ENCODE measurements at places on chromosomes 2 and 18.

DNA sequence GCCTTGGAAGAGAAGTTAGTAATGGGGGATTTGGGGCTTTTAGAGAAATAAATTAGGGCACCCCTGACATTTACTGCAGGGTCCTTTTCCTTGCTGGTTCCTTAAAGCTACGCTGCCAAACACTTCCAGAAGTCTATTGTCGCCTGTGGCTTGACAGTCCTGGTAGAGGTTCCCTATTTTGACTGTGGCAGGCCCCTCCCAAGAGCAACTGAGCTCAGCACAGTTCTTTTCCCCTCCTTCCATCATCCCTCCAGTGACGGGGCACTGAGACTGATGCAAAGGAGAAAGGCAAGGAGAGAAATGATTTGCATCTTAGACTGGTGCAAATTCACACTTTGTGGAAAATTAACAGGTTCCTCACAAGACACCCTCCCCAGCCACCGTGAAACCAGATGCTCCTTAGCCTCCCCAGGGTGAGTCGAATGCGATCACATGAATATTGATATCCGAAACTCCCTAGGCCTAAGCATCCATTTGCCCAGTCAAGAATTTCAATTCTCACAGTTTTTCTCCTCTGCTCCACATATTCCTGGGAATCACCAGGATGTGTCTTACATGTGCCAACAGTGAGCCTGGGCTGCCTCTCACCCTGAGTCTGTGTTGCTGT lies 45.4 kb downstream of the RABL2A start:
- DNase-seq: no peak

GRCh38 chr2:23589220-23589647 lies 204.3 kb downstream of the KLHL29 start:
- no peak for DNase-seq

DNA sequence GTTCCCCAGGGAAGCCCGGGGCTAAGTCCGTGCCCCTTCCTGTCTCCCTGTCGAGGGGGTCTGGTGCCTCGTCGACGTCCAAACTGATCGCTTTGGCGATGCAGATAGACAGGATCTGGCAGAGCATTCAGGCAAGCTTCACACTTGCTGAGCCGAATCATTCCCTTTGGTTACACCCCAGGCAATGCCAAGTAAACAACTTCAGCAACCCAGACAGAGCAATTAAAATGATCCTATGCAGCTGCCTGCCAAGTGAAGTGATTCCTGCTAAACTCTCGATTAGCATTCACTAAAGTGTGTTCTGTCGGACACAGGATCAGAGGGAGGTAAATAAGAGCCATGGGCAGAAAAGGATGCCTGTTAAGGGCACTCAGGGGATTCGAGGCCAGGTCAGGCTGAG lies 108.2 kb upstream of the RAB12 start:
- DNase-seq: no peak

DNA sequence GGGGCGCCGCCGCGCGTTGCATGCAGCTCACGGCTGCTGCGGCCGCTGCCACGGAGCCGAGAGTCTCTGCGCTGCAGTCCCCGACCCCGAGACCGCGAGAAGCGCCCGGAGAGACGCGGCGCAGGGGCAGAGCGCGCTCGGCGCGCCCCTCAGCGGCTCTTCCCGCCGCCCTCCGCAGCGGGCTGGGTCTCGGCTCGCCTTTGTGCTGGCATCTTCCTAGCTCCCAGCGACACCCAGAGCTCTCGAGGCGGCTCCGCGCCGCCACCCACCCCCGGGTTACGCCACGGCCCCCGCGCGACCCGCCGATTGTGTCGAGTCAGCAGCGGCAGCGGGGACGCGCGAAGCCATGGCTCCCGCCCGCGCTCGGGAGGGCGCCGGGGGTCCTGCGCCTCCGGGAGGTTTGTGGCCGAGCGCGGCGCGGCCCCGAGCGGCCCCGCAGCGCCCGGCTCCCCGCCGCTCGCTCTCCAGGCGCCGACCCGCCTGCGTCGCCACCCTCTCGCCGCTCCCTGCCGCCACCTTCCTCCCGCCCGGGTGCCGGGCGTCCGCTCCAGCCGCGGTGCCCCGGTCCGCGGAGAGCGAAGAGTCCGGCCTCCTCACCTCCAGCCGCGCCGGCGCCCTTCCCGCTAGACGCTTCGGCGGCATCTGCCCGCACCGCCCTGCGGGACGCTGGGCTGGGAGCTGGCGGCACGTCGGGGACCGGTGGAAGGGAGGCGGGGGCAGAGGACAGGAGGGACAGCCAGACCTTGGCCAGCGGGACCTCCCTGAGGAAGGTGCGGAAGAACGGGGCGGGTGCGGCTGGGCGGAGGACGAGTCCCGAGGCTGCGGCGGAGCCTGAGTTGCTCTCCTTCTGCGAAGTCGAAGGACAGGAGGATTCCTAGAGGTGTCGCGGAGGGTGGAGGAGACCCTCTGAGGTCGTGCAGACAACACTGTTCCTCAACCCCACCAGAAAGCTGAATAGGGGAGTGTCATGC lies 46.3 kb upstream of the CCDC150 start:
- no peak for DNase-seq

DNA sequence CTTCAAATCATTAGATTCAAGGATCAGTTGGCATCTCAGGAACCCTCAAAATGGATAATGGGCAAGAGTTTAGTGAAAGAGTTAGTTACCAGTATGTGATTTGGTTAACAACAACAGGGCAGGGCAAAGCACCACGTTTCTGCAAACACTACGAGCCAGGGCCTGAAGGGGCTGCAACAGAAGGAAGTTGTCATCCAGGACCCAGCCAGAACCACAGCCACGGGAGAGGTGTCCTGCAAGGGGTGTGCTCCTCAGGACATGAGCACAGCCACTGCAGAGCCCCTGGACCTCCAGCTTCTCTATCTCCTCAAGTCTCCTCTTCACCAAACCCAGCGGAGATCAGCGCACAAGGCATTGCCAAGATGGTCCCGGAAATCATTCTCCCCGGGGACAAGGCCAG lies 173.3 kb upstream of the PIEZO2 start:
- no peak for DNase-seq

- DNase-seq: peak; percentile 70
Measured at GRCh38 chr2:216031960-216032689, 18.8 kb upstream of the MREG start.

DNA sequence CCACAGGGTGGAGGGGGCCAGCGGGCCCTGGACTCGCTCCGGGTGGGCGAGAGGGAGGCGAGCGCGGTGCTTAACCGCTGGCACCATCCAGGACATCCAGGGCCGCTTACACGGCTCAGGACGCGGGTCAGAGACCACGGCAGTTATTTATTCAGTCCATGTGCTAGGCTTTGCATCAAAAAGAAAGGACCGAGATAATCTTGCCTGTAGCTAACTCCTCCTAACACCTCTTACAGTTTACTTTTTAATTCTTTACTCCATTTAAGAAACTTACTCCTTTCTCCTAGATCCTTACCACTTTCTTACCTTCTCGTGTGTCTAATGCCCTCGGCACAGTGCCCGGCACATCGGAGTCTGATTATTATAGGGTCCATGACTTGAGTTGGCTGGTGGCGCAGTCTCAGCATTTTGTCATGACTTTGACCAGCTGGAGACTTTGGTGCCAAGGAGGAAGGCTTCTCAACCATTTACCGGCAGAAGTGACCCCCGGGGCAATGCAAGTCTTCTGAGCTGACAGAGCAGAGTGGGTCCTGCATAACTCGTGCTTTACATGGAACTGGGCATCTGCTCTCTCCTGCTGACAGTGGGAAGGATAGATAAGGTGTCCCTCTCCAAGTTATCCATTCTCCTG lies 503 bp downstream of the ANXA4 start:
- DNase-seq: no peak

DNA sequence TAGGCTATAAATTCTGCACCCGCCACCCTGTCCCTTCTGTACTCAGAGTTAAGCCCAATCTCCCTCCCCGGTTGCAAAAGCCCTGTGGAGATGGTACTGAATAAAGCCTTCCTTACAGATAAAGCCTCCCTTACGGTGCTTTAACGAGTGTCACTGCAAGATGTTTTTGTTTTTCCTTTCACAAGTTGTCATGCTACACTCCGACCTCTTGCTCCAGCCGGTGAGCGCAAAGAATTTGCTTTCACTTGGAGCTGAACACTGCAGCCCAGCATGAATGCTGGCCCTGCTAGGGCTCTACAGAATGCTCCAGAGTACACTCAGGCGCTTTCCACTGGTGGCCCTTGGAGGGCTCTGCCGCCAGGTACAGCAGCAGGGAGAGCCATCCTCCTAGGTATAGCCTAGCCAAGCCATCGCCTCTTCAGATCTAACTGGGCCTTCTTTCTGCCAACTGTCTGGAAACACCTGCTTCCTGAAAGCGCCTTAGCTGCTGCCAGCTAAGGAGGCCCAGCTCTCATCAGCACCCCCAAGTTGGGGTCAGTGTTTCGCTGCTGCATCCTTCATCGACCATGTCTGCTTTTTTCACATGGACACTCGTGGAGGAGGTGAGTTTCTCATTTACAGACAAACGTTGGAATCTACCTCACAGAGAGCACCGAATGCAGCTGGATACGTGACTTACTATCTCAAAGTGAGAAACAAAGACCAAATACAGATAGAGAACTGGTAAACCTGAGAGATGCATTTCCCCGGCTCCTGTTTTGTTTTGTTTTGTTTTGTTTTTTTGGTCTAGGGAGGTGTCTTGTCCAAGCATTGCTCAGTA lies 13.4 kb upstream of the CREG2 start:
- no peak for DNase-seq

DNA sequence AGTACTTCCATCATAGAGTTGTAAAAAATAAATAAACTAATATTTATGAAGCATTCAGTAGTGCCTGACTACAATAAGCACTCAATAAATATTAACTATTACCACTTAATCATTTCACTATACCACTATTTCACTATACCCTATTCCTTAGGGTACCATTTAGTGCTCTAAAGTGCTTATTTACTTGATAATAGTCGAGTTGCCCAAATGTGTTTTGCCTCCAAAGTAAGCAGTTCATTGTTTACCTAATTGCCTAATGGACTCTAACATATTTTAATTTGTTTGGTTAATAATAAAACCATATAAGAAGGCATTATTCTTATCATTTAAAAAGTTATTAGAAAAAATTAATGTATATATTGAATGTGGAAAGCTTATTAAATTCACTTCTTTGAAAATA lies 33.0 kb upstream of the MAP2 start:
- DNase-seq: no peak
